Left lung (tissue), 14 donors: ENCODE measurements at places on chromosomes 5 and 9. TPM values are rescaled to one million over a fixed set of nuclear protein-coding genes. Genes with fewer than 3 reads are reported as not detected.

Gene INSL4
- polyA plus RNA-seq, result not detected

Gene MLANA
- 1.1 TPM for polyA plus RNA-seq

Gene CA9
- polyA plus RNA-seq, result 1.8 TPM

Gene ZFP2
- polyA plus RNA-seq, result 5.9 TPM

Gene PPP2R2B
- polyA plus RNA-seq, result 0.44 TPM

Gene UNC13B
- polyA plus RNA-seq, result 85.4 TPM

- DNase-seq, result no peak
These were observed 352.7 kb downstream of the EBF1 start for GRCh38 chr5:158746979-158747378.

DNA sequence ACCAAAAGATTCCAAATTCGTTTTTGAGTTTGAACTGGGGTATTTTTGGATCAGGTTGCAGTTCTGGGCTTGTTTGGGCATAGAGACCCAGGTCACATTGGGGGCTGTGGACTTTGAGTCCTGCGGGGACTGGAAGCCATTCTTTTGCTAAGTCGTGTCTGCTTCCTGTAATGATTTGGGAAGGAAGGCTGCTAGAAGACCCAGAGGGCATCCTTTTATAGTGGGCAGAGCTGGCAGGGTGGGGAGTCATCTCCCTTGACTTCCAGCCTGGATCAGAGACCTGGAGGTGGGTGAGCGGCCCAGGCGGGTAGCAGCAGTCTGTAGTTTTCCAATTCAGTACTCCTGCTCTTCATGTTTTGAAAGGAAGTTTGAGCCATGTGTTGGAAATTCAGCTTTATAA is 11.3 kb downstream of the ZNF618 start:
- no peak for DNase-seq

DNA sequence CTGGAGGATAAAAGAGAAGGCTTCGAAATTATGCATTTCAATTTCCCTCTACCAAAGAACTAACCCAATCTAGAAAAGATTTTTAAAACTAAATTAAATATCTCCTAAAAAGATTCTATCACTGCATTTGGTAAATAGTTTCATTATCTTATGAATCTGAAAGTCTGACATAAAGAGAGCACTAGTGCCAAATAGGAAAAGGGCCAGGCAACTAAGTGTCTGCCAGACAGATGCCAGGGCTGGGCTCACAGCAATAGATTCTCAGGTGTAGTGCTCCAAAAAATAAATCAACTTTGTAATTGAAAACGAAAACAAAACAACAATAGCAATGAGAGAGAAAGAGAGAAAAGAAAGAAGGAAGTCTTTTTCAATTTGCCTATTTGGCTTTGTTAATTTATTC is 157.7 kb upstream of the GNA14 start:
- no peak for DNase-seq

- no peak for DNase-seq
These were observed 3.4 kb upstream of the CCIN start for GRCh38 chr9:36165826-36166167.
